Right atrium auricular region (tissue), 2 donors: ENCODE measurements at places on chromosomes 12 and 14. TPM values are rescaled to one million over a fixed set of nuclear protein-coding genes. Genes with fewer than 3 reads are reported as not detected.

- DNase-seq = no peak
Observed at GRCh38 chr14:68894802-68895703, 84.0 kb downstream of the ACTN1 start.

DNA sequence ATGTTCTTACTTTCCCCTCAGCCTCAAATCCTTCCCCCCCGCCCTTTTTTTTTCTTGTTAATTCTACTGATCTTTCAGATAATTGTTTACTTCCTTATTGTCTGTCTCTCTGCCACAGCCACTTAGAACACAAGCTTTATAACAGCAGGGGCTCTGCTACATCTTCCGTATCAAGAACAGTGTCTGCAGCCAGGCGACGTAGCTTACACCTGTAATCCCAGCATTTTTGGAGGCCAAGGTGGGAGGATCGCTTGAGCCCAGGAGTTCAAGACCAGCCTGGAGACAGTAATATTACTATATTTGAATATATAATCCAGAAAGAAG, 5.4 kb downstream of the SOS2 start:
- no peak for DNase-seq

DNA sequence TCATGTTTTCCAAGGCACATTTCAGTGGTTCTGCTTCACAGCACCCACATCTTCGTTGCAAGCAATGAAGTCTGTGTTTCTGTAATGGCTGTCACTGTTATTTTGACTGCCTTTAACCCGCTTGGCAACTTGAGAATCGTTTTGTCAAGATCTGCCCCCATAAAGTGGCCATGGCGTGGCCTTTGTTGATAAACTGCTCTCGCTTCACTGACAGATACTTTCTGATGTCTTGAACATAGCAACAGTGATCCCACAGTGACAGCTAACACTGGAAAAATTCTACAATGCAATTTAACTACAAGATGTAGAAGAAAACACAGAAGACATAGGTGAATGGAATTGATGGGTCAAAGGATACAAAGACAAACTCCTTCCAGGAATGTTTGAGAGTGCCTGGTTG, 184.2 kb downstream of the KLHL28 start:
- DNase-seq = no peak

DNA sequence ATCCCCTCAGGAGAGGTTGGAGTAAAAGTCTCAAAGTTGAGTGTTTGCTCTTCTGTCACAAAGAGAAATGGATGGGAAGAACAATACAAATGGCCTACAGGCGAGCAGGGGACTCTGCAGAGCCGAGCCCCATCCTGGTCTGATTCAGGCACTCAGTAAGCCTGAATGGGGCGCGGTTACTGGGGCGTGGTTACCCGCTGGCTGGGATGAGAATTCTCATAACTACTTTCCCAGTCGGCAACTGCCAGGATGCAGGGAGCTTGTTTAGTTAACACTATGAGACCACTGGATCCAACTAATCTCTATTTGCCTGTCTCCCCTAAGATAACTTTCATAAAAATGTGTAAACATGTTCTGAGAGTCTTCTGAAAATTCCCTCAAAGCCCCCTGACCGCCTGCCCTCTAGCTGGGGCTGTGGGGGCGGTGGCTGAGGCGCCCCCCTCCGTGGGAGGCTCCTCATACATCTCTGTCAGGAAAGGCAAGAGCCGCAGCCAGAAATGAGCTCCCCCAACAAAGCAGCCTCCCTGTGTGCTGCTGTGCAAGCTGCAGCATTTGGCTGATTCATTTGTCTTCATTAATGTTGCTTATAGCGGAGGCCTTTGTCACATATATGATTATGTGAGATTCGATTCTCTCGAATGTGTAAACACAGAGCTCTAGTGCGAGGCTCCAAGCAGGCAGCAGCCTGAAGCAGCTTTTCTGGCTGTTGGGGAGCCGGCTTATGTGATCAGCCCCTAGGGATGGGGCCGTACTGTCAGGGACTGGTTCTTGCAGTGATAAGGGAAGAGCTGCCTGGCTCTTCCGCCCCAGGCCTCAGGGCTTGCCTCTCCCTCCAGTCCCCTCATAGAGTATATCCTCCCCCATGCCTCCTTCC, 126.1 kb upstream of the ARHGAP5 start:
- peak; percentile 71 for DNase-seq

DNA sequence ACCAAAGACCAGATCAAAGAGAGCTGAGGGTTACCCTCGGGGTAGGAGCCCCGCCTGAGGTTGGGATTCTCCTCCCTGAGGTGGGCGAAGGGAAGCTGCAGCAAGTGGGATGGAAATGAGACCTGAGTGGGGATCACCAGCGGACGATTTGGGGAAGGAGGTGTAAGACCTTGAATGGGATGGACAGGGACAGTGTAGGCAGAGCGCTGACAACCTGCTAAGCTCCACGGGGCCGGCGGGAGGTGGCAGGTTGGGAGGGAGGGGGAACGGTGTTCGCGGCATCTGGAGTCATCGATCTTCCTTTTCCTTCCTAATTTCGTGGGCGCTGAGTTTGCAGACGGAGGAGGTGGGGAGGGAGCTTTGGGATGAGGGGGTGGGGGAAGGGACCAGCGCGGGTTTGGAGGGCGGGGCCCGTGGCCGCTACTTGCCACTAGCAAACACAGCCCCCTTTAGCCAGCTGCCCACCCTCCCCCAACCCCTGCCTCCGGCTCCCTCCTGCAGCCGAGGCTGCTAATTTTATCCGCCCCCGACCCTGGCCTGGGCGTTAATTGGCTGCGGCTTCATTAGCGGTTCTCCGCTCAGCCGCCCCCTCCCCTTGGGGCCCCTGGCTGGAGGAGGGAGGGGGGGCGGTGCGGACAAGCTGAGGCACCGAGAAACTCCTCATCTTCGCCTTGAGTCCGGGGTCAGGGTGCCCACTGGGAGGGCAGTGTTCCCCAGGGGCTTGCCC, 2.8 kb upstream of the SHMT2 start:
- no peak for DNase-seq

Gene NTN4
- 85.3 TPM for total RNA-seq

Gene SERPINA5
- 7.7 TPM for total RNA-seq

Gene MFAP5
- total RNA-seq = 104 TPM

Gene GPR33
- total RNA-seq = not detected
